ENCODE measurements at places on chromosomes 12 and 14. TPM values are rescaled to one million over a fixed set of nuclear protein-coding genes. Genes with fewer than 3 reads are reported as not detected.
A peak's percentile ranks its signal among the peaks of the same experiment; 100 is the strongest.

Gene PSMA3
- 107 TPM for total RNA-seq

Gene YY1
- total RNA-seq, result 44.6 TPM

Gene LPAR5
- 0.73 TPM for total RNA-seq

Gene STYK1
- total RNA-seq, result not detected

Gene COCH
- total RNA-seq, result 1.4 TPM

Gene CCDC197
- total RNA-seq, result not detected

DNA sequence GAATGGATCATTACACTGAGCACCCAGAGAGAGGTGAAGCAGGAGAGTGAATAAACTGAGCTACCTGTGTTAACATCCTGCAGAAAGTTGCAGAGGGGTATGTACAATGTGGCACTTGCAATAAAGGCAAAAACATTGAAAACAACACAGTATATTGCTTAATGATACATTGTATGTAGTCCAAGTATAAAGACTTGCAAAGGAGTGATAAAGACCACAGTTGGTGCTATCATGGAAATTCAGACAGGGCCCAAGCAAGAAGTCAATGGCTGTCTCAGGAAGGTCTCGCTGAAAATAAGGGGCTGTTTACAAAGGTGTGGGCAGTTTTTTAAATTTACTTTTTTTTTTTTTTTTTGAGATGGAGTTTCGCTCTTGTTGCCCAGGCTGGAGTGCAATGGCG, 10.0 kb downstream of the TMEM120B start:
- no peak overlapping the region for H3K4me3 ChIP-seq
- no peak for DNase-seq
- no peak overlapping the region for H3K27ac ChIP-seq
- H3K4me1 ChIP-seq, result no peaks in the 10 kb centered on the region

- H3K4me1 ChIP-seq, result no peaks in the 10 kb centered on the region
- H3K27me3 ChIP-seq, result no peaks in the 10 kb centered on the region
- peak within 1 kb of the TSS; percentile 56 for H3K4me3 ChIP-seq
- H3K27ac ChIP-seq, result no peak within 1 kb of the TSS
- no peaks in the 10 kb centered on the region for H3K36me3 ChIP-seq
Measured at GRCh38 chr14:91947475-91948184, at the start of gene FBLN5. FBLN5 (minus strand) TSS chr14:91947694; CDS start chr14:91947229, 465 bp downstream.

- H3K4me1 ChIP-seq, result no peaks in the 10 kb centered on the region
- H3K4me3 ChIP-seq, result no peak overlapping the region
- DNase-seq, result no peak
- H3K36me3 ChIP-seq, result no peaks in the 10 kb centered on the region
- H3K27me3 ChIP-seq, result peaks cover 25% of the 10 kb centered on the region
Measured at GRCh38 chr12:49296034-49296835, 1.3 kb downstream of the PRPH start.

GRCh38 chr12:53128780-53129569, 25.7 kb downstream of the SOAT2 start:
- no peak overlapping the region for H3K4me3 ChIP-seq
- no peaks in the 10 kb centered on the region for H3K27me3 ChIP-seq
- H3K36me3 ChIP-seq, result no peaks in the 10 kb centered on the region
- no peak overlapping the region for H3K27ac ChIP-seq
- H3K4me1 ChIP-seq, result no peaks in the 10 kb centered on the region
- no peak for DNase-seq

GRCh38 chr12:89448526-89448925, 76.1 kb downstream of the GALNT4 start:
- no peaks in the 10 kb centered on the region for H3K36me3 ChIP-seq
- no peak overlapping the region for H3K4me3 ChIP-seq
- no peaks in the 10 kb centered on the region for H3K27me3 ChIP-seq

DNA sequence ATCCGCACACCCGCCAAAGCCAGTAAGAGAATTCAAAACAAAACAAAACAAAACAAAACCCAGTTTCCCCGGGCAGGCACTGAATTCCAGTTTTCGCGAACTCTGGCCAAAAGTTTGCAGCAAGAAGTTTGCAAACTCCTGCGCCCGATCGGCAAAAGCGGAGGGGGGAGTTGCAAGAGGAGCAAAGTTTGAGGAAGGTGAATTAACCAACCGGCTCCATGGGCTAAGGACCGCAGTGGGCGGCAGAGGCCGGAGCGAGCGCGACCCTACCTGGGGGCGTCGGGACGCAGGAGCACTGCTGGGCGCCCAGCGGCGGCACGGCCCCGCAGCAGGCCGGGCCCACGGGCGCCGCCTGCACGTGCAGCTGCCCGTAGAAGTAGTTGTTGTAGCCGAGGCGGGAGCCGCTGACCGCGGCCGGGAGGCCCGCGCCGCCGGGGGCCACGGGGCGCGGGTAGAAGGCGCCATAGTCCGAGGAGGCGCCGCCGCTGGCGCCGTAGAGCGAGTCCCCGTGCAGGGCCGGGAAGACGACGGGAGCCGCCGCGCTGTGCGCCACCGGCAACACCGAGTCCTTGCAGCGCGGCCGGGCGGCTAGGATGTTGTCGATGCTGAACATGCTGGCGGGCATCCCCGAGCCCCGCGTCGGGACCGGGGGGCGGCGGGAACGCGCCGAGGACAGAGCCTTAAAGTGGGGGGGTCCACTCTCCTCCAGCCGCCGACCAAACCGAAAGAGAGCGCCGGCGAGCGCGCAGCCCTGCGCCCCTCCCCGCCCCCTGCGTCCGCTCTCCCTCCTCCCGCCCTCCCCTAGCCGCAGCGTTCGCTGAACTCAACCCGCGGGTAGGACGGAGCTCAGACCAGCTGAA, at the start of gene GSC:
Gene GSC (minus strand): TSS at position 723 of the 860 bp plus-strand sequence. CDS start 98 bp downstream, at position 625.
- H3K27ac ChIP-seq, result no peak within 1 kb of the TSS
- peaks cover 17% of the 10 kb centered on the region for H3K27me3 ChIP-seq
- peak within 1 kb of the TSS; percentile 47 for H3K4me3 ChIP-seq
- no peak for DNase-seq
- H3K36me3 ChIP-seq, result no peaks in the 10 kb centered on the region
- H3K4me1 ChIP-seq, result no peaks in the 10 kb centered on the region

- no peaks in the 10 kb centered on the region for H3K4me1 ChIP-seq
- H3K27ac ChIP-seq, result no peak overlapping the region
- no peak overlapping the region for H3K4me3 ChIP-seq
- H3K27me3 ChIP-seq, result no peaks in the 10 kb centered on the region
- DNase-seq, result no peak
Measured at GRCh38 chr14:58460772-58461171, 33.3 kb downstream of the KIAA0586 start.

- H3K4me1 ChIP-seq, result no peaks in the 10 kb centered on the region
- no peak overlapping the region for H3K4me3 ChIP-seq
- no peak overlapping the region for H3K27ac ChIP-seq
- no peak for DNase-seq
- no peaks in the 10 kb centered on the region for H3K36me3 ChIP-seq
- no peaks in the 10 kb centered on the region for H3K27me3 ChIP-seq
Measured at GRCh38 chr14:30143627-30144026, 216.0 kb upstream of the PRKD1 start.

DNA sequence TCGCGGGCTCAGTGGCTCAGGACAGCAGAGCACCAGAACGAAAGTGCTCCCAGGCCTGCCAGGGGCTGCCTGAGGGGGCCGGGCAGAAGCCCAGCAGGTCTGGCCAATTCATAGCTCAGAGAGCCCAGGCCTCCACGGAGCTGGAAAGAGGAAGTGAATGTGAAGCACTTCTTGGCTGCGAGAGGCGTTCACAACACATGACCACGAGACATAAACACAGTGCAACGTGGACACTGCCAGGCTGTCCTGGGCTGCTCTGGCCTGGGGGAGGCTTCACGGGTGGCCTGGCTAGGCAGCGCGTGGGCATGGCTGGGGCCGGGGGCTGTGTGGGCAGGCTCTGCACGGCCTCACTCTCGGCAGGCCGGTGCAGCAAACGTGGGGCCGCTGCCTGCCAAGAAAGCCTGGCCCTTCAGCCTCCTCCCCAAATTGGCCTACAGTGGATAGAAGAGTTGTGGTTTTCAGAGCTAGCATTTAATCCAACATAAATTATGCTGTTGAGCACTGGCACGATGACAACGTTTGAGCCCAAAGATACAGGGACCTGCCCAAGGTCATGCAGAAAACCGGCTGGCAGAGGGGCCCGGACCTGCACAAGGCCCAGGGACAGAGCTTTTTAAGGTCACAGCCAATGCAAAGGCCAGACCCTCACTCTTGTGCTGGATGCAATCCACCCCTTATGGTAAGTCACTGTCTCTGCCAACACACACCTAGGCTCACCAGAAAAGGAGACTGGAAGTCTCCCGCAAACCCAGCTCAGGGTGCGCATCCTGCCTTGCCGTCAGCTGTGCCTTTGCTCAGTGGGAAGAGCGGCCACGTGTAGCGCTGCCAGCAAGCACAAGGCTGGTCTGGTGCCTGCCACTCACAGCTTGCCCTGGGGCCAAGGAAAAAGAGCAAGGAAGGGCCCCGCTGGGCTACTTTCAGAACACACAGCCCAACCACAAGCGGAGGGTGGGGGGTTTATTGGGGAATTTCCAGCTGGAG, 8.6 kb downstream of the SLC25A29 start:
- DNase-seq, result peak; percentile 45
- no peak overlapping the region for H3K4me3 ChIP-seq
- no peak overlapping the region for H3K27ac ChIP-seq
- no peaks in the 10 kb centered on the region for H3K36me3 ChIP-seq
- no peaks in the 10 kb centered on the region for H3K27me3 ChIP-seq
- no peaks in the 10 kb centered on the region for H3K4me1 ChIP-seq

DNA sequence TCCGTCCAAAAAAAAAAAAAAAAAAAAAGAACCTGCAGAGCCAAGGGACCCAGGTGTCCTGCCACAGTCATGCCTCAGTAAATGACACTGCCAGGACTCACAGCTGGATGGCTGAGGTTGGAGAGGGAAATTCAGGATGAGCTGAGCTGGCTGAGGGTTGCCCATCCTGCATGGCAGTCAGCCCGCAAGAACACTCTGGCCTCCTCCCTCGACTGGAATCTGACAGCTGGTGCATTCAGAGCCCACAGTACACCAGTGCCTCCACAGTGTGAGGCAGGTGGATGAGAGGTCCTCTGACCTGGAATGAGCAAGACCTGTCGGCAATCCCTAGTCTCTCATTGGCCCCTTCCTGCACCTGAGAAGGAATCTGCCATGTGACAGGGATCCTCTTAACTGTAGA, 74.4 kb upstream of the GPR68 start:
- no peak overlapping the region for H3K27ac ChIP-seq
- peaks cover 2% of the 10 kb centered on the region for H3K4me1 ChIP-seq
- H3K27me3 ChIP-seq, result no peaks in the 10 kb centered on the region
- no peak overlapping the region for H3K4me3 ChIP-seq
- DNase-seq, result no peak
- no peaks in the 10 kb centered on the region for H3K36me3 ChIP-seq

- DNase-seq, result no peak
- no peak overlapping the region for H3K27ac ChIP-seq
- H3K4me3 ChIP-seq, result no peak overlapping the region
- no peaks in the 10 kb centered on the region for H3K27me3 ChIP-seq
- H3K36me3 ChIP-seq, result no peaks in the 10 kb centered on the region
Measured at GRCh38 chr14:21486640-21487087, 9.7 kb downstream of the TOX4 start.

DNA sequence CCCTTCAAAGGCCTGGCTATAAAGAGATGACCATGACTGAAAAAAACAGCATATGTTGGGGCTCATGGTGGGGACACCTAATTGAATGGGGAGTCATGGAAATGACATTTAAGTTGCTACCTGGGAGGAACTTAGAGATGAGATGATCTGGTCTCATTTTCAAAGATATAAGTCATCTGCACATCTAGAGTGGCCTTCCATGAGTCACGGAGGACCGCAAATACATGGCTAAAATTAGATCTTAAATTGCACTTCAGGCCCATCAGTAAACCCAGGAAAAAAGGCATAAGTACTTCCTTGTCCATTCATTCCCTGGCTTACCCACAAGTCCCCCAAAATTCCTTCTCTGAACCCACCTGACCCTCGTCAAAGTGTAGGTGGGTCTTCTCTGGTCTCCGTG, 53.4 kb downstream of the SPTB start:
- no peaks in the 10 kb centered on the region for H3K27me3 ChIP-seq
- H3K27ac ChIP-seq, result no peak overlapping the region
- H3K4me3 ChIP-seq, result no peak overlapping the region

DNA sequence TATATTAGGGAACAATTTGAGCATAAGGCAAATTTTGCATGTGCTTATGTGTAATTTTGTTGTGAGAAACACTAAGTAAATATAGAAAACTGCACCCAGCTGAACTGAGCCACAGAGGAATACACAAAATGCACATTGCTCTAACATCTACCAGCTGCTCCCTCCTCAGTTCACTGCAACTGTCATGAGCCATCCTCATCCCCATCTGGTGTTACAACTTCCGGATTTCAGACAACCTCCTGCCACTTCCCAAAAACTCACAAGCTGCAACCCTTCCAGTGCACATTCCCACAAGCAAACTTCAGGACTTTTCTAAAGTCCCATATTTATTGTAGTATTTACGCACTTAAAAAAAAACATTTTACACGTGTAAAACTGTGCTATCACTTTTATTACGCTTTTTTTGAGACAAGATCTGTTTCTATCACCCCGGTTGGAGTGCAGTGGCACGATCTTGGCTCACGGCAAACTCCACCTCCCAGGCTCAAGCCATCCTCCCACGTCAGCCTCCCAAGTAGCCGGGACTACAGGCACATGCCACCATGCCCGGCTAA, 169.1 kb upstream of the TBX3 start:
- no peak overlapping the region for H3K27ac ChIP-seq
- no peaks in the 10 kb centered on the region for H3K4me1 ChIP-seq
- H3K4me3 ChIP-seq, result no peak overlapping the region
- H3K36me3 ChIP-seq, result no peaks in the 10 kb centered on the region
- DNase-seq, result no peak

DNA sequence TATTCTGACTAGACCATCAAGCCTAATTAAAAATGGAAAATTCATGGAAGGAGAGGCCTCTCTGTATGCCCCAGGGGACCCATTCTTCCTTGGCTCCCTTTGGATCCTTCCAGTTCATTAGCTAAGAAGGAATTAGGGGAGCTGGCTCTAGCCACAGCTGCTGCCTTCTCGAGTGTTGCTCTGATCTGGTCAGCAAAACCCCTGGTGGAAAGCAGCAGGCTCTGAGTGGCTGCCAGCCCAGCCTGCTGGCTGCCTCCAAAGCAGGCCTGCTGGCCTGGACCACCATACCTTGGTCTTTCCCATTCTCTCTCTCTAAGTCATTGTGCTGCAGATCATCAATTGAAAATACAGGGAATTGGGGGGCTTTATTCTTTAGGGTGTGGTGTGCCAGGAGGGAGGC, 29.0 kb upstream of the AKAP6 start:
- DNase-seq, result no peak
- no peak overlapping the region for H3K27ac ChIP-seq
- H3K27me3 ChIP-seq, result no peaks in the 10 kb centered on the region
